HFFc6 (cell line): ENCODE measurements at places on chromosomes 13 and 19.

DNA sequence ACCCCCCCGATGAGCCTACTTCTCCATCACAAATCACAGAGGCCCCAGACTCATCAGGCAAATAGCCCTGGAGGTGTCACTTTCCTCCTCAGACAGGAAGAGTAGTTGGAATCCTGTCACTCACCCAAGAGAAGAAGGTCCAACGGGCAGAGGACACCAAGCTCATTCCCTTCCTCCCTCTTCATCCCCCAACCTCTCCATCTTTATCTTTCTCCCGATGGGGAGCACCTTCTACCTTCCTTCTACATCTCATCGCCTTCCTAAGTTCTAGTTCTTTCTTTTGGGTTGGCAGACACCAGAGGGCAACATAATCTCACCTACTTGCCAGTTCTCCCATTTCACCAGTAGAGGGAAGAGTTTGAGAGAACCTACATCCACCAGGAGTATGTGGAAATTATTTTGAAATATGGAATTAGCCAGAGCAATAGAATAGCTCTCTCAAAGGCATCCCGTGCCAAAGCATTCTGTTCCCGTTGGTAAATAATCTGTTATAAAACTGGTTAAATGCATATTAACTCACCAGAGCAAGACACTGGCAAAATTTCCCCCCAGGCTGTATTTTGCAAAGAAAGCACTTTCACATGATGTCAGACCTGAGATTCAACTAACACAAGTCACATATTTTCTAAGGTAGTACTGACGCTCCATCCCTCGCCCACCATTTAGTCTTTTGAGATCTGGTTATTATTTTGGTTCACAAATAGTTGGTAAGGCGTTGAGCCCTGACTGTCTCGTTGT, 55.0 kb downstream of the ZIC5 start:
- peak; percentile 75 for DNase-seq

GRCh38 chr13:38685974-38686576, 802 bp upstream of the FREM2 start:
- DNase-seq = peak; percentile 6

- no peak for DNase-seq
Measured at GRCh38 chr13:69389899-69390298, 717.7 kb upstream of the ATXN8OS start.

GRCh38 chr19:45186509-45187334, 8.1 kb downstream of the BLOC1S3 start:
- peak; percentile 57 for DNase-seq

DNA sequence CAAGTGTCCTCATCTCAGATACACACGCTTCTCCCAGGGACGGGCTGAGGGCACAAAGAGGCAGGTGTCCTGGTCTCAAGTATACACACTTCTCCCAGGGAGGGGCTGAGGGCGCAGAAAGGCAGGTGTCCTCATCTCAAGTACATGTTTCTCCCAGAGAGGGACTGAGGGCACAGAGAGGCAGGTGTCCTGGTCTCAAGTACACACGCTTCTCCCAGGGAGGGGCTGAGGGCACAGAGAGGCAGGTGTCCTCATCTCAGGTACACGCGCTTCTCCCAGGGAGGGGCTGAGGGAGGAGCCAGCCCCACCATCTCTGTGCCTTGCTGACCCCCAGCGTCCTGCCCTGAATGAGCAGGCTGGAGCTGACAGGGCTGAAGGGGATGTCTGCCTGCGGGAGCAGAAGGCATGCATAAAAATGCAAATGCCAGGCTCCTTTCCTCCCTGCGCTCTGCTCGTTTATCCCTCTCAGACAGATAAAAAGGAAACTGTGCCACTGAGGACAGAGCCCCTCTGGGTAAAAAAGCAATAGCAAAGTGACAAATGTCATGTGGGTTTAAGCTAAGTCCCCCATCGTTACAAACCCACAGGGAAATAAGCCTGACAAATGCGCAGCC, 96.1 kb upstream of the UQCRFS1 start:
- DNase-seq = no peak

GRCh38 chr19:51015691-51016267, 3.7 kb downstream of the KLK10 start:
- DNase-seq = no peak

- DNase-seq = no peak
Measured at GRCh38 chr19:888581-889385, 4.2 kb downstream of the MED16 start.

DNA sequence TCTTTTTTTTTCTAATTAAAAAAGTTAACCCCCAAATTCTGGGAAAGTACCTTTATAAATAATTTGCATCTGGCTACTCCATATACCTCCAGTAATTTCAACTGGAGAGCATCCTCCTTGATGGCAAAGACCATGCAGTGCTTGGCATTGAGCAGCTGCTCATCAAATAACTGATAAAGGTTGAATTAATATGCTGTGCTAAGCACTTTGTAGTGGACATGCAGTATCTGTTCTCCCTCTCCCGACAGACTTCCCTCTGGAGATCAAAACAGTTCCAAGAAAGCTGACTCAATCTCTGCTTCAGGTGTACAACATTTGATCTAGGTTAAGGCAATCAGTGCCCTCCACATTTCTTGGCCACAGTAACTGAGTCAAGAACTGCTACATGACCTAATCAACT, 3.3 kb downstream of the SPRYD7 start:
- no peak for DNase-seq

DNA sequence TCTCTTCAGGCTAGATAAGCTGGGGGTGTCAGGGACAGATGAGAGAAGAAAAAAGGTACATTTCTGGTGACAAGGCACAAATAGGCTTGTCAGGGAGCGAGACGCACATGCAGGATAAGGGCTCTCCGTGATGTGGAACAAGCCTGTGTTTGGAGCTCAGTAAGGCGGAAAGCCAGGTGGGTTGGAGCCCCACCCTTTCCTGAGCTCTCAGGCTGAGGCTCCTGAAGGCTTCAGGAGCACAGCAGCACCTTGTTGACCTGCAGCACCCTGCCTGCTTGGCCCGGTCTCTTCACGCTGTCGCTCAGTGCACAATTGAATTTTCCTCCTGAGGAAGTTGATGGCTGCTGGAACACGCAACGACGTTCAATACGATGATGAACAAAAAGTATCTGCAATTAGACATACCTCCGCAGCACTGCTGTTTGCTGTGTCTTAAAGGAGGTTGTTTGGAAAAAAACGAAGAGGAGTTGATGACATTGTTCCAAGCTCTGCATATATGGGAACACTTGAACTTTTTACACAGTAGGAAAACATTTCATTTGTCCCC, 29.3 kb downstream of the SERP2 start:
- no peak for DNase-seq
